Choroid plexus epithelial cell (primary cell): ENCODE measurements at places on chromosomes 4 and X.

DNA sequence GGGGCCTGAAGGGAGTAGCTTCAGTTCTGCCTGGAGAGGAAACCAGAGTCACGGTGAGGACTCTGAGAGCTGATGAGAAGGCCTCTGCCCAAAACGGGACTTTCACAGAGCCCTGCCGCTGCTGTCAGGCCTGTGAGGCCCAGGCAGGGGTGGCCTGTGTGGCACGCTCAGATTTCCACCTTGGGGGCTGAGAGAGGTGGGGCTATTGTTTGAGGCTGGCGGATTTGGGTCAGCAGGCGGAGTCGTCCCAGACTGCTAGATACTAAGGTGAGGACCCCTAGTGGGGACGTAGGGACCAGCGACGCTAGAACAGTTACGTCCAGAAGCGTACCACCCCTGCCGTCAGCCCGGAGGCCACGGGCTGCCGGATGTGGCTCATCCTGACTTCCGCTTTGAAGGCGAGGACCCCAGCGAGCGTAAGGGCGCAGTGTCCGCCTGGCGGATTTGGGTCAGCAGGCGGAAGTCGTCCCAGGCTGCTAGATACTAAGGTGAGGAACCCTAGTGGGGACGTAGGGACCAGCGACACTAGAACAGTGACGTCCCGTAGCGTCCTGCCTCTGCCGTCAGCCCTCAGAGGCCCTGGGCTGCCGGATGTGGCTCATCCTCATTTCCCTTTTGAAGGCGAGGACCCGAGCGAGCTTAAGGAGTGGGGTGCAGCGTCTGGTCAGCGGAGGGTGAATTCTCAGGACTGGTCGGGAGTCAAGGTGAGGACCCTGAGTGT, at the start of gene MAGEB1:
TSS of gene MAGEB1 (plus strand) at position 378 of the 721 bp plus-strand sequence. CDS start 3,348 bp downstream, outside the sequence.
- no peak for DNase-seq

- peak; percentile 48 for DNase-seq
Measured at GRCh38 chr4:168908093-168908492, 102.0 kb downstream of the CBR4 start.

DNA sequence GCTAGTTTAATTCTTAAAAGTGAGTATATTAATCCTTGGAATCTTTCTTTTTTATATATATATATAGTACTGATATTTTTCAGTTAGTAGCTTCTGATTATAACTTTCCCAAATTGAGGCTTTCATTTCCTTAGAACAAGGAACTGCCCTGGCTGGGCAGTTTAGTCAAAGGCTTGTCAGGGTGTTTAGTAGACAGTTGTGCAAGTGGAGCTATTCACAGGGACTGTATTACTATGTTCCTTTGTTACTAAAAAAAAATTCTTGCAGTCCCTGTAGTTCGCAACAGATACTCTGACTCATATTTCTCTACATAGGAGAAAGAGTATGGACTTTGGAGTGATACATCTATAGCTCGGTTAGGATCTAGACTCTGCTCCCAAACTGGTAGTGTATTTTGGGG, 20.8 kb downstream of the USO1 start:
- peak; percentile 83 for DNase-seq

- no peak for DNase-seq
Measured at GRCh38 chrX:20596856-20597255, 330.1 kb upstream of the RPS6KA3 start.

GRCh38 chr4:26942871-26943270, 82.2 kb downstream of the STIM2 start:
- no peak for DNase-seq

- peak; percentile 66 for DNase-seq
Measured at GRCh38 chr4:121140716-121141460, 23.2 kb downstream of the TNIP3 start.

DNA sequence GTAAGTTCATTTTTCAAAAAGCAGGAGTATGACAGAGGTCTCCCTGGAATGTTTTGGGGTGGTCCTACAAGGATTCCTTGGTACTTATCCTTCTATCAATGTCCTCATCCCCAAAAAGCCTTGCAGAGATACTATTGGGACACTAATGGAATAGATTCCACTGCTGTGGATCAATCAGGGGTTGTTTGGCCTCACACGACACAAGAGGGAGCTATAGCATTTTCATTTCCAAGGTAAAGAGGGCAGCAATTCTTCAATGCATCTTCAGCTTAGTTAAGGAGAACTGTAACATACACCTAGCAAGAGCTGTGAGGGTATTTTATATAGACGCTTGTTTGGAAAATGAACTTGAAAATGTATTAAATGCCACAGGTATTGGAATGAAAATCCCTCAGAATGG, 50.9 kb downstream of the USP26 start:
- DNase-seq, result peak; percentile 51

GRCh38 chr4:172843192-172843591, 325.4 kb upstream of the GALNT7 start:
- peak; percentile 53 for DNase-seq

DNA sequence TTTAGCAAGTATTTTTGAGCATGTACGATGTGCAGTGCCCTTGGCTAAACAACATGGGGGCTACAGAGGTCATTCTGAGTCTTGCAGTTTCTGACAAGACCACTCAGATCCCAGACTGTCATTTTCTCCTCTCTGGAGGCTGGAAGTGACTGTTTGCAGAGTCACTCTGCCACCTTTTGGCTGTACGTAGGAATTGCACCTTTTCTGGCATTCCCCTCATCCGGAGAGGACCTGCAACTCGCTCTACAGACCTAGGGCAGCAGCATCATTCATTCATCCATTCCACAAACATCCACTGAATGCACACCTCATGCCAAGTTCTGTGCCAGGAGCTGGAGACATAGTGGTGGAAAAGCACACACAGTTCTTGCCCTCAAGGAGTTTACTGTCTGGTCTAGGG, 160.4 kb upstream of the GPR101 start:
- DNase-seq, result peak; percentile 24

GRCh38 chr4:42104521-42104920, 47.9 kb downstream of the BEND4 start:
- peak; percentile 27 for DNase-seq

DNA sequence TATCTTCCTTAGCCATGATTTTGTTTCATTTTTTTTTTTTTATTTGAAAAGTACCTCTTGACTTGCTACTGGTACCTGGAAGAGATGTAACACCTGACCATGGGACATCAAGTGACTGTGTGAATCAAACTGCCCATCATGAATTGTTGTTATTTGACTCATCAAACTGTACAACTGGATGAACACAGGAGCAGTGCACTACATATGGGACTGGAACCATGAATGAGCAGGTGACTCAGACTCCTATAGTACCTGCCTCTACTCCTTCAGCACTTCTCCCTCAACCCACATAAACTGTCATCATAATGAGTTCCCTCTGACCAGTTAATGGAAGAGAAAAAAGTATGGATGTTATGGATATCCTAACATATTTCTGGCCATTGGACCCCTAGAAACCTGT, 15.9 kb upstream of the UBE2D3 start:
- no peak for DNase-seq

DNA sequence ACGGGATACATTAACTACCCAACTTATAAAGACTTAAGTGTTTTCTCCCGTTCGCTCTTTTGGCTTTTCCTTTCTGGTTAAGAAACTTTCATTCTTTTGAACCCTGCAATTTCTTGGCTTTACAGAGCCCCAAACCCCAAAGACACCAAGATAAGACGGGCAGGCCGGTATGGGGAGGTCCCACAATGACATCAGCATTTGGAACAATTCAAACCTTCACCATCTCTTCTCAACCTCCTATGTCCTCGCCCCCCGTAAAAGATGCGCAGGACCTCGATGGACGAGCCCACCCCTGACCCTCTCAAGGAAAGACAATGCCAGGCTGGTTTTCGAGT, 999 bp downstream of the ZNF518B start:
- DNase-seq, result peak; percentile 10

- DNase-seq, result no peak
Measured at GRCh38 chrX:111288841-111289240, 18.6 kb upstream of the CAPN6 start.

DNA sequence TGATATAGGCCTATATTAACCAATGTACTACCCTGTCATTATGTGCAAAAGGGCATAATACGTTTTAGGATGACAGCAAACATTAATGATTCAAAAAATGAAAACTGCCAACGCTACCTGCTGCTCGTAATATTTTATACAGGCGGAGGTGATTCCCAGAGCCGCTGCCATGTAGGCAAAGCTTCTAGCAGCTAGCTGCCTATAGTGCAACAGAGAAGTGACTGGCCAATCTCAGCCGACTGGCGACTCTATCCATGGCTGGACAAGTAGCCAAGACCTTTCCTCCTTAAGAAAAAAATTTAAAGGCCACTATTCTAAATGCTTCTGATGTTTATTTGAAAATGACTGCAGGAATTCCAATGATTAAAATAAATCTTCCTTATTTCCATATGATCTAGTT, 1.9 kb downstream of the PPARGC1A start:
- no peak for DNase-seq

DNA sequence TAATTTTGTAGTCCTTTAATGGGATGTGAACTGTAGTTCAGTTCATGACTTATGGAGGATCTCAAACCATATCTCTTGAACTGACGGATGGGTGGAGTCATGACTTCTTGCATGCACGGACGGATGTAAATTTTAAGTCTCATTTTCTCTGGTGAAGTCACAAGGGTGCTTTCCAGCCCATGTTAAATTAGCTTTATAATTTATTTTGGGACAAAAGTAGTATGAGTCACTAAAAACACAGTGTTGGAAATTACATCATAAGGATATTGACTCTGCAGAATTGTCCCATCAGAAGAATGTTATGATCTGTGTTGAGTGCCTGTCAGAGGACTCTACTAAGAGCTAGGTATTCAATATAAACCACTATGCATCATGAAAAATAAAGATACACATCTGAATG, 6.8 kb upstream of the PAGE5 start:
- no peak for DNase-seq

DNA sequence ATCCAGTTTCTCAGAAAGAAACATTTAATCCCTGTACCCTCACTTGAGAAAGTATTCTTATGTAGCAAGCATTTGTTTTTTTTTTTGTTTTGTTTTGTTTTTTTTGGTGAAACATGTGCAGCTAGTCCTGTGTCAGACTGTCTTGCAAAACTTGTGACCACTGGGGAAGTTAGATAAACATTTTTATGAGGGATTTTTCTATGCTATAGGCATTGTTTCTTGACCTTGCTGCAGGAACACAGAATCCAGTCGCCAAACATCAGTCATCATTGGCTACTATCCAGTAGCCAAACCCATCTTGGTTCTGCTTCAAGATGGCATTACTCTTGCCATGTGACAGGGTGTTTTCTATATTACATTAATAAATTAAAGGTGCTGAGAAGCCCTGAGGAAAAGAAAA, 7.7 kb upstream of the MAPK10 start:
- peak; percentile 35 for DNase-seq
